ENCODE measurements at places on chromosomes 1 and 21.

GRCh38 chr1:244761279-244761678 is 74.2 kb upstream of the COX20 start:
- H3K27me3 ChIP-seq: no peaks in the 10 kb centered on the region
- no peak overlapping the region for H3K4me3 ChIP-seq
- no peaks in the 10 kb centered on the region for H3K36me3 ChIP-seq
- H3K27ac ChIP-seq: no peak overlapping the region

DNA sequence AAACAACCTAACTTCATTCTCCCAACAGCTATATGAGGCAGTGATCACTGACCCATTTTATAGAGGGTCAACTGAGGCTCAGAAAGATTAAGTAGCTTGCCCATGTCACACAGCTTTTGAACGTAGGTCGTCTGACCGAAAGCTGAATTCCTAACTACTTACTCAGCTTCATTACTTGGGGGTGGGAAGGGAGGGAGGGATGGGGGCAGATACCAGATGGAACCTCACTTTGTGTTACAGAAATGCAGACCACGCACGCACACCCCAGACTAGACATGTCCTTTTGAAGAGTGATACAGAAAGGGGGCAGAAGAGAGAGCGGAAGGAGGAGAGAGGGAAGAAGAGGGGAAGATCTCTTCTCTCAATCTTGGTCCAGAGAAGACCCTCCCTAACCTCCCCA is 2.3 kb downstream of the ADGRB2 start:
- no peaks in the 10 kb centered on the region for H3K27me3 ChIP-seq
- H3K36me3 ChIP-seq: no peaks in the 10 kb centered on the region
- peak overlapping the region; percentile 12 for H3K4me3 ChIP-seq
- peaks cover 45% of the 10 kb centered on the region for H3K4me1 ChIP-seq

GRCh38 chr1:228021355-228022030 is 14.7 kb downstream of the WNT3A start:
- H3K36me3 ChIP-seq: no peaks in the 10 kb centered on the region
- peaks cover 7% of the 10 kb centered on the region for H3K27me3 ChIP-seq
- H3K4me1 ChIP-seq: no peaks in the 10 kb centered on the region
- H3K4me3 ChIP-seq: no peak overlapping the region
- no peak overlapping the region for H3K27ac ChIP-seq

GRCh38 chr1:228833911-228834688 is 98.8 kb downstream of the RHOU start:
- no peaks in the 10 kb centered on the region for H3K36me3 ChIP-seq
- H3K27ac ChIP-seq: no peak overlapping the region
- DNase-seq: no peak
- H3K27me3 ChIP-seq: peaks cover 24% of the 10 kb centered on the region

DNA sequence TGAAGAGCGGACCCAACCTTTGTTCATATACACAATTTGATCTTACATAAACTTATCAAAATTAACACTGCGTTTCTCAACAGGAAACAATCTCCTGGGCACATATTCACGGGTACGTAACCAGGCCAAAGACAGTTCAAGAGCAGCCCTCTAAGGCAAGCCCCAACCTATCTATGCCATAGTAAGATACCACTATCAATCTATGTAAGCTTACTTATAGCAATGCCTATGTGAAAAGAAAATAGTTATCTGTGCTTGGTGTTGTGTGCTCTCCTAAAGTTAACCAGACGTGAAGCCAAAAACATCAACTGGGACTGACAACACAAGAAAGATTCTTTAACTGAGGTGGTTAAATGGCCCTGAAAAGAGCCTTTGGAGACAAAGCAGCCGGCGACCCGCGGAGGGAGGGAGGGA is 49.4 kb upstream of the BOLA1 start:
- DNase-seq: no peak
- no peaks in the 10 kb centered on the region for H3K36me3 ChIP-seq
- H3K4me3 ChIP-seq: peak overlapping the region; percentile 81
- H3K27me3 ChIP-seq: no peaks in the 10 kb centered on the region
- H3K4me1 ChIP-seq: peaks cover 24% of the 10 kb centered on the region

GRCh38 chr1:109516872-109517271 is 7.3 kb upstream of the AMIGO1 start:
- H3K4me1 ChIP-seq: no peaks in the 10 kb centered on the region
- H3K27me3 ChIP-seq: peaks cover 14% of the 10 kb centered on the region
- H3K36me3 ChIP-seq: no peaks in the 10 kb centered on the region
- no peak overlapping the region for H3K27ac ChIP-seq
- DNase-seq: no peak

- peak; percentile 91 for DNase-seq
- H3K36me3 ChIP-seq: peaks cover 28% of the 10 kb centered on the region
- peak overlapping the region; percentile 96 for H3K27ac ChIP-seq
- no peaks in the 10 kb centered on the region for H3K27me3 ChIP-seq
Observed at GRCh38 chr1:234608025-234608910, 1.7 kb downstream of the IRF2BP2 start.

- peaks cover 25% of the 10 kb centered on the region for H3K36me3 ChIP-seq
- peaks cover 24% of the 10 kb centered on the region for H3K4me1 ChIP-seq
Observed at GRCh38 chr1:226403201-226404034, 4.5 kb downstream of the PARP1 start.

DNA sequence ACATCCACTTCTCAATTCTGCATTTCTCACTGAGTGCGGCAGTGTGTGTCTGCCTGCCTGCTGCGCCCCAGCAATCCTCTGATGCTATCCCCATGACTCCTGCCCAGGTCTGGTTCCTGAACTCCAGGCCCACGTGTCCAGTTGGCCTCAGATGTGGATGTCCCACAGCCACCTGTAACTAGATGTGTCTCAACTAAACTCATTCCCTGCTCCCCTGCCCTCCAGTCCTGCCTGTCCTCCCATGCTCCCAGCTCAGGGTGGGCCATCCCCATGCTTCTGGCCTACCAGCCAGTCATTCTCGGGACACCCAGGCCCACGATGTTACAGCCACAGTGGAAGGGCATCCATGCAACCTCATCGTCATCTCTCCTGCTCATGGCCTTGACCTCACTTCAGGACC is 76.8 kb downstream of the STUM start:
- H3K4me3 ChIP-seq: no peak overlapping the region
- DNase-seq: no peak
- H3K36me3 ChIP-seq: no peaks in the 10 kb centered on the region
- no peaks in the 10 kb centered on the region for H3K4me1 ChIP-seq
- H3K27ac ChIP-seq: no peak overlapping the region
- H3K27me3 ChIP-seq: peaks cover 3% of the 10 kb centered on the region

GRCh38 chr1:195415584-195415983 is 1192.7 kb downstream of the KCNT2 start:
- no peaks in the 10 kb centered on the region for H3K27me3 ChIP-seq
- no peaks in the 10 kb centered on the region for H3K36me3 ChIP-seq
- H3K4me3 ChIP-seq: no peak overlapping the region
- no peak for DNase-seq

DNA sequence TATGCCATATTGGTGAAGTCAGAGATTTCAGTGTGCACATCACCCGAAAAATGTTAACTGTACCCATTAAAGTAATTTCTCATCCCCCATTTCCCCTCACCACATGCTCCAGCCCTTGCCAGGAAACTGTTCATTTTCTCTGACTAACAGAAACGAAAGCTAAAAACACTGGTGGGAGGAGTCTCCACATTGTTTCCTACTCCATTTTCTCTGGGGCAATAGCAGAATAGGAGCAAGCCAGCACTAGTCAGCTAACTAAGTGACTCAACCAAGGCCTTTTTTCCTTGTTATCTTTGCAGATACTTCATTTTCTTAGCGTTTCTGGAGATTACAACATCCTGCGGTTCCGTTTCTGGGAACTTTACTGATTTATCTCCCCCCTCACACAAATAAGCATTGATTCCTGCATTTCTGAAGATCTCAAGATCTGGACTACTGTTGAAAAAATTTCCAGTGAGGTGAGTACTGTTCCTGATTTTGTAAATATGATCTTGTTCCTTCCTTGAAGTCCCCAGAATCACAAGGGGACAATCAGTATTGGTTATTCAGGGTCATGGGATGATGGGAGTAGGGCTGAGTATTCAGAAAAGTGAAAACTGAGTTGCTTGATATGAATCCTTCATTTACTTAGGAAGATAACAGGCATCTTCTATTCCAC is at the start of gene IFI16:
Gene IFI16 (plus strand): TSS at position 204 of the 658 bp plus-strand sequence. CDS start 4,774 bp downstream, outside the sequence.
- peaks cover 16% of the 10 kb centered on the region for H3K4me1 ChIP-seq
- H3K4me3 ChIP-seq: peak within 1 kb of the TSS; percentile 79
- H3K27me3 ChIP-seq: no peaks in the 10 kb centered on the region

- H3K4me3 ChIP-seq: no peak overlapping the region
- no peaks in the 10 kb centered on the region for H3K36me3 ChIP-seq
- H3K4me1 ChIP-seq: peaks cover 5% of the 10 kb centered on the region
Observed at GRCh38 chr1:161185732-161186311, 8.5 kb upstream of the B4GALT3 start.

GRCh38 chr1:51313961-51314777 is 16.2 kb downstream of the TTC39A start:
- no peaks in the 10 kb centered on the region for H3K36me3 ChIP-seq
- H3K4me3 ChIP-seq: no peak overlapping the region
- peaks cover 13% of the 10 kb centered on the region for H3K4me1 ChIP-seq
- peak; percentile 81 for DNase-seq

GRCh38 chr1:101338714-101339430 is 102.1 kb downstream of the S1PR1 start:
- no peak overlapping the region for H3K27ac ChIP-seq
- no peak overlapping the region for H3K4me3 ChIP-seq
- no peaks in the 10 kb centered on the region for H3K4me1 ChIP-seq
- H3K27me3 ChIP-seq: no peaks in the 10 kb centered on the region
- no peaks in the 10 kb centered on the region for H3K36me3 ChIP-seq

DNA sequence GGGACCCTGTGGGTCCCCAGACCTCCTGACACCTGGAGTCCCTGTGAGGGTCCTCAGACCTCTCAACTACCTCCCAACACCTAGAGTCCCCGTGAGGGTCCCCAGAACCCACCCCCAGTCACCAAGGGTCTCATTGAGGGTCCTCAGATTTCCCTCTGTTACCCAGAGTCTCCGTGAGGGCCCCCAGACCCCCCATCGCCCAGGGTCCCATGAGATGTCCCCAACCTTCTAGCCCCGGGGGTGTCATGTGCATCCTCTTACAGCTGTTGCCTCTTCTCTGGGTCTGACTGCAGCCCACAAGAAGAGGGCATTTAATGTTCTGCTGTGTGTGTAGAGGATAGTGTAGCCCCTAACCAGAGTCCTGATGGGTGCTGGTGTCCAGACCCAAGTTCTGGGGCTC is 2.0 kb upstream of the GJC2 start:
- H3K27ac ChIP-seq: no peak overlapping the region
- no peak for DNase-seq
- H3K4me3 ChIP-seq: no peak overlapping the region
- peaks cover 6% of the 10 kb centered on the region for H3K36me3 ChIP-seq
- no peaks in the 10 kb centered on the region for H3K27me3 ChIP-seq

GRCh38 chr1:114315631-114316030 is 162.0 kb upstream of the SYT6 start:
- no peak overlapping the region for H3K27ac ChIP-seq
- no peak for DNase-seq
- H3K4me3 ChIP-seq: no peak overlapping the region
- peaks cover 26% of the 10 kb centered on the region for H3K4me1 ChIP-seq
- no peaks in the 10 kb centered on the region for H3K36me3 ChIP-seq
- H3K27me3 ChIP-seq: no peaks in the 10 kb centered on the region

DNA sequence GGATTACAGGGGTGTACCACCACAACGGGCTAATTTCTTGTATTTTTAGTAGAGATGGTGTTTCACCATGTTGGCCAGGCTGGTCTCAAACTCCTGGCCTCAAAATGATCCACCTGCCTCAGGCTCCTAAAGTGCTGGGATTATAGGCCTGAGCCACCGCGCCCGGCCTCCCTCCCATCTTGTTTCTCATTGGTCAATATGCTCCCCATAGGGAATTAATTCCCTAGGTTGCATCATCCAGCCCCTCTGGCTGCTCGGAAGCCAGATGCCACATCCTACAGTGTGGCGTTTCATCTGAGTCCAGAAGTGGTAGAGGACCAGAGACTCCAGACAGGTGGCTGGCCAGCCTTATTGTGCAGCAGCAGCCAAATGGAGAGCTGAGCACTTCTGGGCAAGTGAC is 11.5 kb upstream of the VASH2 start:
- no peaks in the 10 kb centered on the region for H3K4me1 ChIP-seq
- H3K36me3 ChIP-seq: no peaks in the 10 kb centered on the region
- H3K4me3 ChIP-seq: no peak overlapping the region
- peaks cover 5% of the 10 kb centered on the region for H3K27me3 ChIP-seq
- DNase-seq: no peak

DNA sequence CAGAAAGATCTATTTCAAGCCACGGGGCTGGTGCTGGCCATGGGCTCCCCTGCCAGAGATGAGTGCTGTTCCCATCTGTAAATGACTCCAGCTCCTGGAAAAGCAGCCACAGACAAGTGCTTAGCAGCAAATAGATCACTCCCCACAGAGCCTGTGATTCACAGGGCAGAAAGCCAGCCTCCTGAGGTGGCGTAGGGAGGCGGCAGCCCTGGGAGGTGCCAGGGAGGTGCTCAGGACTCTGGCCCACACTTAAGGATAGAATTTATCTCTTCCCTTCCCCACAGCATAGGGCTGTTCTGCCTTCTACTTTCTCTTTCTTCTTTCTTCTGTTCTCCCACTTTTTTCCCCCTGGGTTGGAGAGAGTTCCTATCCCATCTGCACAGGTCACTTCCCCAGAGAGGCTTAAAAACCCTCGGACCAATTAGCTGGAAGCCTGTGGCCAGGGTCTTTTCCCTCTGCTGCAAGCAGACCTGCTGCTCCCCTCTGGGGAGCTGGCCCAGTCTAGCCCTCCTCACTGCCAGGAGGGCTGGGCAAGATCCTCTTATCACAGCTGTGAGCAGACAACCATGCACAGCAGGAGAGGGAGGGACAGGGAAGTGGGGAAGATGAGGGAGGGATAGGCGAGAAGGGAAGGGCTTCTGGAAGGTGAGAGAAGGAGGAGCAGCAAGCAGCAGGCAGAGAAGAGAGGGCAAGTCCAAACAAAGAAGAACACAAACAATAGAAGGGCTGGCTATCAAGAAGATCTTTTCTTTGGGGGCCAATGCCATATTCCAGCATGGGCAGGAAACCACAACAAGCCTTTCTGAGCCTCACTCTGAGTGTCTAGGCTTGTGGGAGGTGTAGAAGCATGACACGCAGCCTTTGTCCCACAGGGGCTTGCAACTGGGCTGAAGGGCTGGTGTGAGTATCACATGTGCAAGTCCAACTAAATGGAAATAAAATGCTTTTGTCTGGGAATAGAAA is 41.0 kb downstream of the KCND3 start:
- H3K36me3 ChIP-seq: no peaks in the 10 kb centered on the region
- H3K4me3 ChIP-seq: no peak overlapping the region
- H3K27me3 ChIP-seq: no peaks in the 10 kb centered on the region
- H3K27ac ChIP-seq: no peak overlapping the region
- H3K4me1 ChIP-seq: no peaks in the 10 kb centered on the region

- H3K27ac ChIP-seq: no peak overlapping the region
- H3K36me3 ChIP-seq: no peaks in the 10 kb centered on the region
- H3K4me1 ChIP-seq: no peaks in the 10 kb centered on the region
- DNase-seq: no peak
Observed at GRCh38 chr1:13819642-13820041, 119.7 kb downstream of the PRDM2 start.

- no peak overlapping the region for H3K27ac ChIP-seq
- H3K4me1 ChIP-seq: no peaks in the 10 kb centered on the region
- no peak for DNase-seq
- no peaks in the 10 kb centered on the region for H3K36me3 ChIP-seq
- no peak overlapping the region for H3K4me3 ChIP-seq
Observed at GRCh38 chr1:161492827-161493226, 12.4 kb upstream of the FCGR2A start.

Measured in astrocyte (in vitro differentiated cells and primary cell).